ENCODE measurements at places on chromosomes 13 and 19. TPM values are rescaled to one million over a fixed set of nuclear protein-coding genes. Genes with fewer than 3 reads are reported as not detected.

GRCh38 chr13:21077076-21077787, 15.8 kb upstream of the LATS2 start:
- DNase-seq = no peak
- H3K27me3 ChIP-seq = peaks cover 5% of the 10 kb centered on the region
- H3K4me3 ChIP-seq = no peak overlapping the region
- no peaks in the 10 kb centered on the region for H3K36me3 ChIP-seq

DNA sequence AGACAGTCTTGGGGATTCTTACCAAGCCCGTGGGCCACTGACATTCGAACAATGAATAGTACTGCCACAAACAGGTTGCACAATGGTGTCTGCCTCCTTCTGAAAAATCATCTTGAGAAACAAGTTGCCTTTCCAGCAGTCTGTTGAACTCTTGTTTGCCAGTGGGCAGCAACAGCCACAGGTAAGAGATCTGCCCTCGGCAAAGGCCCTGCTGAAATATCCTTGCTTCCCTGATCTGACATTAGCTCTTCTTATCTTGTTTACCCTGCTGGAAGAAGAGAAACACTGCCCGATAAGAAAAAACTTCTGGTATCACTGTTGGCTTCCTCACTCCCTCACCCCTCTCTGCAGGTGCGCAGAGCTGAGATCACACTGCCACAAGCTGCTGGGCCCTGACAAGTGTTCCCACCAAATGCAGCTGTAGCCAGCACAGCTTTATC, 2.0 kb downstream of the DOCK9 start:
- H3K36me3 ChIP-seq = no peaks in the 10 kb centered on the region
- no peak overlapping the region for H3K4me3 ChIP-seq
- H3K27me3 ChIP-seq = no peaks in the 10 kb centered on the region
- no peak overlapping the region for H3K27ac ChIP-seq
- DNase-seq = no peak
- peaks cover 9% of the 10 kb centered on the region for H3K4me1 ChIP-seq

DNA sequence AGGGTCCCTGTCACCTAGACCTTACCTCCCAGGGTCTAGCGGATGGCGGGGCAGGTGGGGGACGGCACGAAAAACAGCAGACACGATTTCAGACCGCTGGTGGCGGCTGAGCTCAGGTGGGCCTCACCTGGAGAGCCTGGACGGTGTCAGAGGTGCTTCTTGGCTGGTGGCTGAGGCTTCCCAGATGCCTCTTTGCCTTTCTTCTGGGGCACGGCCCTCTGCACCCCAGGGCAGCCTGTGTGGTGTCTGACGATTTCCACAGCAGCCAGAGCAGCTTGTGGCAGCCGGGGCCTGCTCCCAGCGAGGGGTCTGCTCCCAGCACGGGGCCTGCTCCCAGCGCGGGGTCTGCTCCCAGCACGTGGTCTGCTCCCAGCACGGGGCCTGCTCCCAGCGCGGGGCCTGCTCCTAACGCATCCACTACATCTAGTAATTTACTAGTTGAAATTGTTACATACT, 66.7 kb downstream of the ATP11A start:
- H3K27me3 ChIP-seq = no peaks in the 10 kb centered on the region
- no peak overlapping the region for H3K27ac ChIP-seq
- no peaks in the 10 kb centered on the region for H3K36me3 ChIP-seq
- no peak overlapping the region for H3K4me3 ChIP-seq

DNA sequence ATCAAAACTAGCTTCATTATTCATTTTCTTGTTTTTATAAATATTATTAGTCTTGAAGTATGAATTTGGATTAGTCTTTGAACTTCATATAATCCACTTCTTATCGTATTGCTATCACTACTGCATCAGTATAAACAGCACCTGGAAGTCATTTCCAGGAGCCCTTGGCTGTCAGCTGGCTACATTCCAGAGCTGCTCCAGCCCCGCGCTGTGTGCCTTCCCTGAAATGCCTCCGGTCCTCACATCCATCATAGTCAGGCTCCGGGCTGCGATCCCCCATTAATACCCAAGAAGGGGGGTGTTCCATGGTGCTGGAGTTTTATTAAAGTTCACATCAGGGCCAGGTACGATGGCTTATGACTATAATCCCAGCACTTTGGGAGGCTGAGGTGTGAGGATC, 124.3 kb upstream of the GJB6 start:
- H3K4me3 ChIP-seq = no peak overlapping the region
- H3K27ac ChIP-seq = no peak overlapping the region
- no peaks in the 10 kb centered on the region for H3K36me3 ChIP-seq
- H3K27me3 ChIP-seq = no peaks in the 10 kb centered on the region
- H3K4me1 ChIP-seq = no peaks in the 10 kb centered on the region

GRCh38 chr13:19596960-19597361, 35.6 kb upstream of the TPTE2 start:
- H3K27me3 ChIP-seq = peaks cover 45% of the 10 kb centered on the region
- no peak for DNase-seq
- no peaks in the 10 kb centered on the region for H3K4me1 ChIP-seq
- no peaks in the 10 kb centered on the region for H3K36me3 ChIP-seq

DNA sequence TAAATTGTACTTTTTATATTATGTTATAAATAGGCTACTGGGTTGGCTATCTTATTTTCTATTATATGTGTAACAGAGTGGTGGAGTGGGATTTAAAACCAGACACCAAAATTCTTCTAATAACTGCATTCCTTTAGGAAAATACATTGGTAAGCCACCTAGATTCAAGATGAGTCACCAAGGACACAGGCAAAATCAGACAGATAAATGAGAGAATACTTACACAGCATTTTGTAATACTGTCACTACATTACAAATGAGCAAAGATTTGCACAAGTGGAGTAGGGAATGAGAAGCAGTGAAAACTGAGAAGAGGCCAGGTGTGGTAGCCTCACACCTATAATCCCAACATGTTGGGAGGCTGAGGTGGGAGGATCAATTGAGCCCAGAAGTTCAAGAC, 6.2 kb upstream of the SPART start:
- no peak overlapping the region for H3K4me3 ChIP-seq
- H3K27ac ChIP-seq = no peak overlapping the region
- no peaks in the 10 kb centered on the region for H3K27me3 ChIP-seq
- no peak for DNase-seq

- H3K4me1 ChIP-seq = peaks cover 34% of the 10 kb centered on the region
- H3K27me3 ChIP-seq = no peaks in the 10 kb centered on the region
- no peak overlapping the region for H3K4me3 ChIP-seq
- no peak overlapping the region for H3K27ac ChIP-seq
These were observed 6.2 kb downstream of the MRPL4 start for GRCh38 chr19:10258080-10258710.

DNA sequence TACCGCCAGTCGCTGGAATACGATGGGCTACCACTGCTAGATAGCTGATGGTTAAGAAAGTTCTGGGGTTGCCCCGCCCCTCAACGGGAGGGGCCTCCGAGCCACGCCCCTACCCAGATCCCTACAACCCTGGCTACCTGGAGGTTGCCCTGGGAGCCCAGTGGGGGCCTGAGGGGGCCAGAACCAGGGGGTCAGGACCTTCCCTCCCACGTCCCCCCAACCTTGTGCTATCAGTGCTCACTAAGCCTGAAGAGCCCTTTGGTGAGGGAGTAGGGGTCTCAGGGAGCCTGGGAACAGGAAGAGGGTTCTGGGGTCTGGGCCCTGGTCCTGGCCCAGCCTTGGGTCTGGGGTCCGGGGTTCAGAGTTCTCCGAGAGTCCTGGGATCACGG, 8.9 kb downstream of the OCEL1 start:
- peak overlapping the region; percentile 78 for H3K4me3 ChIP-seq
- H3K27ac ChIP-seq = no peak overlapping the region
- no peaks in the 10 kb centered on the region for H3K36me3 ChIP-seq
- no peaks in the 10 kb centered on the region for H3K27me3 ChIP-seq

GRCh38 chr13:27001705-27002104, 169.9 kb downstream of the USP12 start:
- H3K36me3 ChIP-seq = no peaks in the 10 kb centered on the region
- peak overlapping the region; percentile 4 for H3K4me3 ChIP-seq
- no peak overlapping the region for H3K27ac ChIP-seq
- H3K4me1 ChIP-seq = peaks cover 64% of the 10 kb centered on the region
- H3K27me3 ChIP-seq = peaks cover 16% of the 10 kb centered on the region
- DNase-seq = no peak

DNA sequence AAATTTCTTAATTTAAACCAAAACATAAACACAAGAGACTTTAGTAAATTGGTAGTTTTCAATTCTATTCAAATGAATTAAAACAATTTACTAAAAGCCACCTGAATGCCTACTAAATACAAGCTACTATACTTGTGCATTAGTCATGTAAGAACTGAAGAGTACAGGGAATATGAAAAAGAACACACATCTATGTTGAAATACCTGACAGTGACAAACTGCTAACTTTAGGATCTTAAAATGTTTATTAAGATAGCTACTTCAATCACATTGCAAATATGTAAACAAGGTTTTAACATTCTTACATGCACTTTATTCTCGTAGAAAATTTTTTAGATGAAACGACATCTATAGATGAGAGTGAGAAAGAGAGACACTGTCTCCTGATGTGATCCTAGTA, 4.1 kb downstream of the SPRYD7 start:
- no peak for DNase-seq
- H3K4me3 ChIP-seq = no peak overlapping the region
- H3K4me1 ChIP-seq = peaks cover 12% of the 10 kb centered on the region
- no peaks in the 10 kb centered on the region for H3K27me3 ChIP-seq

- no peak for DNase-seq
- no peaks in the 10 kb centered on the region for H3K36me3 ChIP-seq
- no peaks in the 10 kb centered on the region for H3K4me1 ChIP-seq
- H3K27me3 ChIP-seq = no peaks in the 10 kb centered on the region
- no peak overlapping the region for H3K4me3 ChIP-seq
These were observed 201.3 kb downstream of the SLITRK6 start for GRCh38 chr13:85597790-85598500.

DNA sequence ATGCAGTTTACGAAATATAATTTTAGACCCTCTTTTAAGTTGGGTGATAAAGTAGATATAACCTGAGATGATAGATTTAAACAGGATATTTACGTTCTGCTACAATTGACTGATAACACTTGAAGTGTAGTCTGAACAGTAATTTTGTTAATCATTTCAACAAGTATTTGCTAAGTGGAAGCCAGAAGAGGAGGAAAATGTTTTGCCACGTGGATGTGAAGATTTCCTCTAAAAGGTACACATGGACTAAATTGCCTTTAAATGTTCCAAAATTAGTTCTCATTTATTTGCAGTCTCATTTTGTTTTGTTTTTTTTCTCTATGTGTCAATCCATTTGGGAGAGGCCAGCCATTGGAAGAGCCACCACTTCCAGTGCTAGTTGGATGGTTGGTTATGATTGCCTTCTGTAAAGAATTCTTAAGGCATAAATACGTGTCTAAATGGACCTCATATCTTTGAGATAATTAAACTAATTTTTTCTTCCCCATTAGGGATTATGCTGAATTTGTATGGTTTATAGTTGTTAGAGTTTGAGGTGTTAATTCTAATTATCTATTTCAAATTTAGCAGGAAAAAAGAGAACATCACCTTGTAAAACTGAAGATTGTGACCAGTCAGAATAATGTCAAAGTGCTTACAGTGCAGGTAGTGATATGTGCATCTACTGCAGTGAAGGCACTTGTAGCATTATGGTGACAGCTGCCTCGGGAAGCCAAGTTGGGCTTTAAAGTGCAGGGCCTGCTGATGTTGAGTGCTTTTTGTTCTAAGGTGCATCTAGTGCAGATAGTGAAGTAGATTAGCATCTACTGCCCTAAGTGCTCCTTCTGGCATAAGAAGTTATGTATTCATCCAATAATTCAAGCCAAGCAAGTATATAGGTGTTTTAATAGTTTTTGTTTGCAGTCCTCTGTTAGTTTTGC, 2.8 kb downstream of the MIR17HG start:
- peaks cover 22% of the 10 kb centered on the region for H3K4me1 ChIP-seq
- peak overlapping the region; percentile 84 for H3K4me3 ChIP-seq
- H3K27me3 ChIP-seq = no peaks in the 10 kb centered on the region
- no peak for DNase-seq

- no peaks in the 10 kb centered on the region for H3K36me3 ChIP-seq
- H3K27ac ChIP-seq = no peak overlapping the region
- no peak for DNase-seq
- no peak overlapping the region for H3K4me3 ChIP-seq
- no peaks in the 10 kb centered on the region for H3K4me1 ChIP-seq
These were observed 22.0 kb upstream of the ARHGEF7 start for GRCh38 chr13:111093136-111093535.

Gene ZNF442
- 1.7 TPM for polyA plus RNA-seq

Gene F10
- polyA plus RNA-seq = not detected

Gene RYR1
- polyA plus RNA-seq = 0.03 TPM

Gene MISP
- polyA plus RNA-seq = not detected

Gene PPAN
- 30.7 TPM for polyA plus RNA-seq

Gene CAPN12
- polyA plus RNA-seq = 19.6 TPM

All from naive B cell (primary cell).